Dermis microvascular lymphatic vessel endothelial cell (primary cell): ENCODE measurements at places on chromosomes 6 and 20.

DNA sequence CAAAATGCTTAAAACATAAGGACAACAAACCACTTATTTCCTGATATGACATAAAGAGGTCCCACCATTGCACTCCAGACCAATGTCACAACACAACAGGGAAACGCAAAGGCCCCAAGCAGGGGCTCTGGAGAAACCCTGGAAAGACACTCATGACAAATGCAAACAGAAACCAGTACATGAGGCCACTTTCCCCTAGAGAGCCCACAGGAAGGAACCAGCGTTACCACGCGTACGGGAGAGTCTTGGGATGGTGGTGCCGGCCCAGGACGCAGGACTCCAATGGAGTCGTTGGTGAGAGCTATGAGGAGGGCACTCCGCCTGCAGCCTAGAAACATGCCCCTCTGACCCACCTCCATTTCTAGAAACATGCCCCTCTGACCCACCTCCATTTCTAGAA lies 20.2 kb downstream of the GMEB2 start:
- no peak for DNase-seq

DNA sequence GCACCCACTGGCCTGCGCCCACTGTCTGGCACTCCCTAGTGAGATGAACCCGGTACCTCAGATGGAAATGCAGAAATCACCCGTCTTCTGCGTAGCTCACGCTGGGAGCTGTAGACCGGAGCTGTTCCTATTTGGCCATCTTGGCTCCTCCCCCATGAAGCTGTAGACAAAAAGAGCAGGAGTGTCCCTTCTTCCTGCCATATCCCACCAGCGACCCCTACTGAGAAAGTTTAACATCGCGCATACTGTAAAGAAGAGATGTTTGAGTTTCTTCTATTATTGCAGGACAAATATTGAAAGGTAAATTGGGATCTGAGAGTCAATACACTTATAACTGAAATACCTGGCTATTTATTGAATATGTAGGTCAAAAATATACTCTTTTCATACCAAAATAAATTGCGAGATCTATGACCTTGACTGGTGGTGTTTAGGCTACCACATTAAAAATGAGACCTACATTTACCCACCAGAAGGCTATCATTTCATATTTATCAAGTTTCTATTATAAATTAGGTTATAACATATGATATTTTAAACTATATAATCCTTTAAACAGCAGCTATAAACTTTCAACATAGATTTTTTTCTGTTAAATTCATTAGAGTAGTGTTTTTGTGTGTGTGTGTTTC lies 586.3 kb downstream of the HTR1B start:
- peak; percentile 47 for DNase-seq

DNA sequence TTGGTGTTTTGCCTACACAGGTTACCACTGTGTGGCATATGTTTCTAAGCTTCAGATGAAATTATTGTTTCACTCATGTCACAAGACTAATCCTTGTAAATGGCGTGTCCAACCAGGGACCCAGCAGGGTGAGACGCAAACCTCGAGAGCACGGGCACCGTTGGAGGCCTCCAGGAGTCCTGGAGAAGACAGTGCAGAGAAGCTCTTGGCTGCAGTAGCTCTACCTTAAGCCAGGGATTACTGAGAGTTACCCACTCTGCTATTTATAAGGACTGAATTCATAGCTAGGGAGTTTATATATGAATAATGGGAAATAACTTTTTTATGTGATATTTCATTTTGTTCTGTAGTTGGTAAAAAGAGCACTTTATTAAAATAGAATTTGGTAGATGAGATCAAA lies 137.4 kb downstream of the SLC24A3 start:
- no peak for DNase-seq

DNA sequence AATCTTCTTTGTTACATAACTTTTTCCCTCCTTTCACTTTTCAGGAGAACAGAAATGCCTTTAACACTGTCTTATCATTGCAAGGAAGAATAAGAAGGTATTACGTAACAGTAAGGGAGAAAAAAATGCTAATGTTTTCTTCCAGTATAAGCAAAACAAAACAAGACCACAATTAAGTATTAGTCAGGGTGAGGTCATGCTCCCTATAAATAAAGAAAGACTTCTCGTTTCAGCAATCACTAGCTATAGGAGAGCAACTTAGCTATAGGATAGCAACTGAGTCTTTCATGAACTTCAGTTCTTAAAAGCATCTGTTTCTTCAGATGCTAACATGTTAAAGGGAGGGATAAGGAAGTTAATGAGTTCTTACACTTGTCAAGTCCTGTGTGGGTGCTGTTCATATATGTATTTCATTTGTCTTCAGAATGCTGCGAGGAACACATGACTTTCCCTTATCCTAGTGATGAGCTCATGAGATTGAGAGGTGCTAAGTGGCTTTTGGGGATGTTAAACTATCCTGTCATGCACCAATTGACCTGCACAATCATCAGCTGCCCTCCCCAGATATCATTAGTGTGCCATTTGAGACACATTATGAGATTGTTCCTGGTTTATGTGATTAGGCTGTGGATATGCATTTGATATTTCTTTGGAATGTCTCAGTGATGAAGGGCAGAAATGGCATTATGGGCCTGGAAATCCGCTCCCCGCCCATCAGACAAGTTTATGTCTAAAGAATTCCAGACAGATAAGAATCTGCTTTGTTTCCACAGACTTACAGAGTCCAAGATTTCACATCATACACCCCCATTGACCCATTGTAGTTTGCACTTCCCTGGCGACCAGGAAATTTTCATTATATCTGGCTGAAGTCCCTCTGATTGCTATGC lies 37.5 kb downstream of the LAMA4 start:
- DNase-seq, result no peak

DNA sequence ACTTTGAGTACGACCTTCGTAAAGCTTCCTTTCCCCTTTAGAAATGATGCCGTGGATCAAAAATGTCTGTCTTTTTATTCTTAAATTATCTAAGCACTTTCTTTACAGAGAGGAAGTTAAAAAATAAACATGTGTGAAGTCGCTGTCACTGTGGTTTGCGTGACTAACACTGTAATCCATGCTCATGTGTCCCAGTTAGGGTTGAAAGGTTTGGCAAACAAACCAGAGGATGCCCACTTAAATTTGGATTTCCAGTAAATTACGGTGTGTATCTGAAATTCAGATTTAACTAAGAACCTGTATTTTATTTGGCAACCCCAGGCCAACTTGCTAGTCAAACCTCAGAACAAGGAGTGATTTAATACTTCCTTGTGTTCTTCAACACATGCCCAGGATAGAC lies 21.1 kb downstream of the HLA-DRB1 start:
- no peak for DNase-seq

GRCh38 chr20:15882553-15882952 lies 690.7 kb downstream of the KIF16B start:
- no peak for DNase-seq

GRCh38 chr6:56246541-56246880 lies 869 bp downstream of the COL21A1 start:
- DNase-seq, result no peak

- DNase-seq, result no peak
Observed at GRCh38 chr6:158366363-158366762, 54.1 kb downstream of the TULP4 start.

GRCh38 chr6:74366634-74367033 lies 670.6 kb downstream of the CD109 start:
- DNase-seq, result no peak

DNA sequence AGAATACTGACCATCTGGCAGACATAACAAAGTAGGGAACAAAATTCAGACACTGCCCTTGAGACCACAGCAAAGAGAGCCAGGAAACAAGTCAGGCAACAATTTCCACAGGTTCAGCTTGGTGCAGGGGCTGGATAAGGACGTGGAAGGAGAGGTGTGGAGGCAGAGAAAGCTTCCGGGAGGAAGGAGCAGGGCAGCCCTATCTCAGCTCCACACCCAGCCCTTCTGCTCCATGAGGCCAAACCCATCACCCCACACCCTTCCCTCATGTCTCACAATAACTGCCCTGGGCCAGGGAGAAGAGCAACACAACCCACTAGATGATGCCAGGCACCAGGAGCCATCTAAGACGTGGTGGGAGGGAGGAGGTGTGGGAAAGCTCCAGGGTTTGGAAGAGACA lies 5.8 kb downstream of the SNHG17 start:
- DNase-seq, result no peak

DNA sequence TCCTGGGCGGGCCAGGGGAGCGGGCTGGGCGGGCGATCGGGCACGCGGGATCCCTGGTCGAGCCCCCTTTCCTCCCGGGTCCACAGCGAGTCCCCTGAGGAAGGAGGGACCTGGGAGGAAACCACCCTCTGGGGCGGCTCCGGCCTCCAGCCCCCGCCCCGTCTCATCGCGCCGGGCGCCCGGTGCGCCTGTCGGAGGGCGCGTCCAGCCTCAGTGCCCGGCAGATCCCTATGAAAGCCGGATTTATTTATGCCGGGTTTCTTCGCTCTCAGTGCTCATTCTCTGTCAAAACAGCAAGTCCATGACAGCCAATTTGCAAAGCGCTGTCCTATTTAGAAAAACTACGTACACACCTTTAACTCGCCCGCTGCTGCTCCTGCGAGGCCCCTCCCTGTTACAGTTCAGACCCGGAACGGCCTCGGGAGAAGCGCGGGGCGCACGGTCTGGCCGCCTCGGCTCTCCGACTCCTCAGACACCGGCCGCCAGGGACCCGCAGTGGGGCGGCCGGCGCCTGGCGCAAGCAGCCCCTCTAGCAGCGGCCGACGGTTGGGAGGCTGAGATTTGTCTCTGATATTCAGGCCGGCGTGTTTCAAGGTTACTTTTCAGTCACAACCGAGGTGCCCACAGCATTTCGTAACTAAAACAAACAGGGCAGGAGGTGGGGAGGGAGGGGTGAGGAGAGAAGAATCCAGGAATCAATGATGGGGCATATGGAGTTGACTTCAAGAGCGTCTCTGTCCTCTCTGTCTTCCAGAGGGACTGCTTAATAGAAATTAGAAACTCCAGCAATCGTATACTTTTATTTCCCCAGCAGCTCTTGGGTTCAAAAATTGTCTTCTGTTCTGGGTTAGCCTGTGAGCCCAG lies 782 bp upstream of the FOXA2 start:
- DNase-seq, result no peak

GRCh38 chr6:134936931-134937330 lies 13.0 kb downstream of the ALDH8A1 start:
- no peak for DNase-seq

DNA sequence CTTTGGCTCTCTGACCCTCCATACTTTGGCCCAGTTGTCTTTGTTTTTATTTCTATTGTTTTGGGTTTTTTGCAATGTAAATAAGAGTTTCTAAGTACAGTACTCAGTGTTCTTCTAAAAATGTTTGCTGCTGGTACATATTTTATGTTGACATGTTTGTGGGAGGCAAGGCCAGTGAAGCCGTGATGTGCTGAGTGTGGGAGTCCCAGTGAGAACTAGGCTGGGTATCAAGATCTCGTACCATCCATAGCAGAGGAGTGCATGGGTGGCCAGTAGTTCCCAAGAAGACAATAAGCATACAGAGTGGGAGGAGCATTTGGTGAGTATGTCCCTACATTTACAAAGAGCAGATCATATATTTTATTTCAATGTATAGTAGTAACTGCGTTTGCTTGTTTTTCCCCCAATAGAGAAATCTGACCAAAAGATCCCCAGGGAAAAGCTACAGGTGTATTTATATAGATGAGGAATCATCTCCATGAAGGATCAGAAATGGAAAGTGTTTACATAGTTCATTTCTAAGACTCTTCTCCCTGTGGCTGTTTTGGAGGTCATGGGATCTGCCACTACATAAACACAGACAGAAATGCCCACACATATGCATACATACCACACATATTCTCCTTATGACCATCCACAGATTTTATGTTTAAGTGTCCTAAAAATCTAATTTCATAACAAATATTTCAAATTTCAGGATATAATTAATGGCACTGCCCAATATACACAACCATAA lies 285.9 kb downstream of the ALDH8A1 start:
- DNase-seq, result no peak

DNA sequence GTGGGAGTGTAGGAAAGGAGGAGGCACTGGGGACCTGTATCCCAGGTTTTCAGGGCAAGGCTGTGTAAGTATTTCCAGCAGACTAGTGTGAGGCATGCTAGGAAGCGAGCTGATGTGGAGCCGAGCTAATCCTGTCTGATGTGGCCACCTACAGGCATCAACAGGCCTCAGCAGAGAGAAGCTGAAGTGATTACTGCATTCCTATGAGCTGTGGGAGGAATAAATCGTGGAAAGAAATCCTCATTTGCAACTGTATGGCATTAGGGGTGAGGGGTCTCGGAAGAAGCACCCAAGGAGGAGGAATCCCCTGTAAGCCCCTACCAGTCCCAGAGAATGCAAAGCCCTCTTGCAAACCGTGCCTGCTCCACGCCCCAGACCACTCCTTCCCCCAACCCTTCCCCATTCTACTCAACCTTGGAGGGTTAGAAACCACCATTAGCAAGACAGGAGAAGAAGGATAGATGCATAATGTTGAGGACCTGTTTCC lies 41.6 kb downstream of the C6orf15 start:
- DNase-seq, result peak; percentile 59

- DNase-seq, result no peak
Observed at GRCh38 chr20:6152777-6153176, 29.9 kb upstream of the FERMT1 start.

DNA sequence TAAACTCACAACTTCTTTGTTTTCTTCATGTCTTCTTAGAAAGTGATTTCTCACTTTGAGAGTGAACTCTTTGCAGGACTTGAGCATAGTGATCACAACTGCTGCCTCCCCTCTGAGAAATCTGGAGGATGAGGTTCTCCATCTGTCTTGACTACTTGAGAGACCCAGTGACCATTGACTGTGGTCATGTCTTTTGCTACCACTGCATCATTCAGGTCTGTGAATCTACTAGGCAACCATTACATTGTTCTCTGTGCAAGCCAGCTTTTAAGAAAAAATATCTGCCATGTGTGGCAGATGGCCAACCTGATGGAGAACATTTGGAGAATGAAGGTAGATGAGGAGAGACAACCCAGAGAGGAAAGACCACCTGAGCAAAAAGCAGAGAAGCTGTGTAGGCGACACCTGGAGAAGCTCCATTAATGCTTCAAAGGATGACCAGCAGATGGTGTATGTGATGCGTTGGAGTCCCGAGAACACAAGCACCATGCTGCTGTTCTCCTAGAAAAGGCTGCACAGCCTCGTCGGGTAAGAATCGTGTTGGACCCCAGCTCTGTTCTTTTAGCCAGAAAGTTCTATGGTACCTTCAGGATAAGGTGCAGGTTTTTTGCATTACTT lies 25.1 kb upstream of the TRIM26 start:
- DNase-seq, result peak; percentile 16

GRCh38 chr6:150761771-150762170 lies 103.7 kb upstream of the MTHFD1L start:
- DNase-seq, result no peak

- DNase-seq, result peak; percentile 61
Observed at GRCh38 chr20:13546497-13547131, 92.1 kb downstream of the TASP1 start.

DNA sequence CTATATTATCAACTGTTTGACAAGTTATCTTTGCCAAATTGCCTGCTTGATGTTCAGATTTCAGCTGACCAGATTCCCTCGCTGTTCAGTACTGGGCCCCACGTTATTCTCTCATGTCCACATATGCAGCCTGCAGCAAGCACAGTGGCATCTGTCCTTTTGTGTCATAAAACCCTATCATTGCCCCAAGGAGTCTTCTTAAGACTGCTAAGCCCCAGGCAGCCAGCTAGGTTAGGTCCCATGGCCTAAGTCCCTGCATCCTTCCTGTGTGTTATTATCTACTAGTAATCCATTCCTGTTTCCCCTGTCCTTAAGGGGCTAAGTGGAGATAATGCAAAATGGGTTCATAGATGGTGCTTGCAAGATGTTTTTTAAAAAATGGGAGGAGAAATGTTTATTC lies 7.2 kb downstream of the KDM1B start:
- DNase-seq, result no peak

- no peak for DNase-seq
Observed at GRCh38 chr6:111846492-111847409, 26.5 kb downstream of the FYN start.

GRCh38 chr20:6384380-6384779 lies 261.6 kb upstream of the FERMT1 start:
- DNase-seq, result no peak
